ENCODE measurements at places on chromosomes 7 and 10.

- DNase-seq: no peak
Measured at GRCh38 chr10:128808921-128809440, 658.1 kb upstream of the MGMT start.

DNA sequence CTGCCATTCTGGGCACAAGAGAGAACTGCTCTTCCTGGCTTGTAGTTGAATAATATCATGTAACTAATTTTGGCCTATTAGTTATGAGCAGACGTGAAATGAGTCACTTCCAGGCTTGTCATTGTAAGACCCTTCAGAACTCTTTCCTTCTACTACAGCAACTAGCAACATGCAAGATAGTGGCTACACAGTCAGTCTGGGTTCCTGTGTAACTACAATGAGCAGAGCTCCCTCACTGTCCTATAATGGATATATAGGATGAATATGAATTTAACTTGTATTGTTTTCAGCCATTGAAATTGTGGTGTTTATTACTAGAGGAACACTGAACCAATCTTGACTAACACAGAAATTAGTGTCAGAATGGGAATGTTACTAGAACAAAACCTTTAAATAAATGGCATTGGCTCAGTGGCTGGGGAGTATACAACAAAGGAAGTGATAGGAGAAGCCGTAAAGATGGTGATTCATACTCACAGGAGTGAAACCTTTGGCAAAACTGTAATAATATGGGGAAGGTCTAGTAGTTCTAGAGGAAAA lies 2.9 kb upstream of the MTPN start:
- no peak for DNase-seq

DNA sequence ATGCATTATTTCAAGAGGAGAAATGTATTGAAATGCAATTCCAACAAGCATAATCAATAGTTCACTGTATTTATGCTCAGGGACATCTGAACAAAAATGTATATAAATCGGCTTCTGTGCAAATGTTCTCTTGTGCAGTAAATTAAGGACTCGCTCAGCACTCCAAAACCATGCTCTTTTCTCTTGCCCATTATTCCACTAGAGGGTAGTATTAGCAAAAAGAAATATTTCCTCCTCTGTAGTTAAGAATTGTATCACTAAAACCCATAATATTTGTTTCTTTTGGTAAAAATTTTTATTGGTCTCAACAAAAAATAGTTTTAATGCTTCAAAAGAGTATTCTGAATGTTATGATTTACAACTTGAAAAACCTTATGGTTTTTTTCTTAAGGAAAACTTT lies 803.1 kb downstream of the PCDH15 start:
- DNase-seq: no peak

DNA sequence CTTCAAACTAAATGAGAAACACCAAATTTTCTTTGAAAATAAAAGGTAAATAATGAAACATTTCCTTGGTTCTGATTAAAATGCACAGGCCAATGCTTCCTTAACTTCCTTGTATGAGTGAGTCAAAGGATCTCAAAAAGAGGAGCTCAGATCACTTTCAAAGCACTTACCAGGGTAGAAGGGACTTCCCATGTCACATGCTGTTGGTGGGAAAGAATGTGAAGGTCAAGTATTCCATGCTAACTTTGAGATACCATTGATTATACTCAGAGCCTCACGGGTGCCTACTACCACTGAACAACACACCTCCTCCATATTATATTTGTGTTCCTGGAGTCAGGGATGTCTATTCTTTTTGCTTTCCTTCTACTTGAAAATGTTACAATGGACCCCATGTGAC lies 233.5 kb upstream of the KIAA1217 start:
- no peak for DNase-seq

All from colonic mucosa (tissue), 4 donors.